ENCODE measurements at places on chromosomes 5 and 9.
A peak's percentile ranks its signal among the peaks of the same experiment; 100 is the strongest.

GRCh38 chr9:105299190-105299854, 54.9 kb downstream of the SLC44A1 start:
- DNase-seq = no peak

GRCh38 chr9:99235926-99236634, 14.0 kb downstream of the SEC61B start:
- DNase-seq = no peak

- no peak for DNase-seq
Observed at GRCh38 chr9:136484153-136485048, 1.6 kb upstream of the SEC16A start.

DNA sequence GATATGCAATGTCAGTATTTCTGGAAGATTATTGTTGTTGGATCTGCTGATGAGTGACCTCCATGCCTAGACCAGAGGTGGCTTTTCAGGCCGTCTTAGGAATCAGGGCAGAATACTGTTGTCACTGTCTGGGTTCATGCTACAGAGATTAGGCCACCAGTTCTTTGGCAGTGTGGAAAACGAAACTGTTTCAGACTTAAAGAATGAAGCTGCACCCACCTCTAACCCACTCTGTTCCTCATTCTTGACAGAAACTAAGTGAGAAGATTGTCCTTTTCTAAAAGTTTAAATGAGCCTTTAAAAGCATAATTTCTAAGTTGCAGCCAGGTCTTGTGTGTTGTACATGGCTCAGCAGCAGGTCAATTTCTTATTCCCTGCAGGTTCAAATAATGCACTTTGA, 444.3 kb downstream of the ENC1 start:
- DNase-seq = no peak

GRCh38 chr5:112907166-112907631, 14.8 kb downstream of the REEP5 start:
- DNase-seq = no peak

DNA sequence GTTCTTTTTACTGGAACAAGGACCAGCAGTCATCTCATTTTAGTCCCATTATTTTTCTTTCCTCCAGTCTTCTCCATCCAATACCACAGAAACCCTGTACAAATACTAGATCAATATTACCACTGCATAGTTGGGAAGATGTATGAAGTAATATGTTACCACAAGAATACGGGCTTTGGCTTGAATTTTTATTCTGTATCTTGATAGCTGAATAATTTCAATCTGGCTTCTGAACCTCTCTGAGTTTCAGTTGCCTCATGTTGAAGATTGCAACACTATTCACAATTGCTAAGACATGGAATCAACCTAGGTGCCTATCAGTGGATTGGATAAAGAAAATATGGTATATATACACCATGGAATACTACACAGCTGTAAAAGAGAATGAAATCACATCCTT, 82.9 kb downstream of the SGCD start:
- DNase-seq = no peak

GRCh38 chr5:137727623-137728022, 8.3 kb downstream of the KLHL3 start:
- DNase-seq = no peak

- DNase-seq = no peak
Observed at GRCh38 chr5:155943516-155944407, 383.2 kb upstream of the SGCD start.

DNA sequence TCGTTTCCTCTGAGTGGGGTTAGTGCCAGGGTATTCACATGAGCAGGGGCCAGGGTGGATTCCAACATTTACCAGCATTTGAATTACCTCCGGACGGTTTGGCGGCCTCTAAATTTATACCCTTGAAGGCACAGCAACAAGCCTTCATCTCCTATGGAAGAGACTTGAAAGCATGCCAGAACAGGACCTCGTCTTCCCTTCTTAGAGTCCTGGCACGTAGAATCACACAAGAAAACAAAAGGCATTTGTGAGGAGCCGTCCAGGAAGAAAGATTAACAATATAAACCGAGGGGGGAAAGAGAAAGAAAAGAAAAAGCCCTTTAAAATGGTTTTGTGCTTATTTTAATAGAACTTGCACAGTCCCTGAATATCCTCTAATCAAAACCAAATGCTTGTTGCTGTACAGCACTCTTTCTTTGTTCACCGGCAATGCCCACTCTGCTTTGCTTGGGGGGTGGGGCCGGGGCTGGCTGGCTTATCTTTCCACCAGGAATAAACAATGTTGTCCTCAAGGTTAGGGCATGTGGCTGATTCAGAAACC, 575.8 kb upstream of the ZNF462 start:
- no peak for DNase-seq

- no peak for DNase-seq
Observed at GRCh38 chr5:14263113-14263512, 120.0 kb downstream of the TRIO start.

- no peak for DNase-seq
Observed at GRCh38 chr9:134670042-134670525, 28.5 kb downstream of the COL5A1 start.

DNA sequence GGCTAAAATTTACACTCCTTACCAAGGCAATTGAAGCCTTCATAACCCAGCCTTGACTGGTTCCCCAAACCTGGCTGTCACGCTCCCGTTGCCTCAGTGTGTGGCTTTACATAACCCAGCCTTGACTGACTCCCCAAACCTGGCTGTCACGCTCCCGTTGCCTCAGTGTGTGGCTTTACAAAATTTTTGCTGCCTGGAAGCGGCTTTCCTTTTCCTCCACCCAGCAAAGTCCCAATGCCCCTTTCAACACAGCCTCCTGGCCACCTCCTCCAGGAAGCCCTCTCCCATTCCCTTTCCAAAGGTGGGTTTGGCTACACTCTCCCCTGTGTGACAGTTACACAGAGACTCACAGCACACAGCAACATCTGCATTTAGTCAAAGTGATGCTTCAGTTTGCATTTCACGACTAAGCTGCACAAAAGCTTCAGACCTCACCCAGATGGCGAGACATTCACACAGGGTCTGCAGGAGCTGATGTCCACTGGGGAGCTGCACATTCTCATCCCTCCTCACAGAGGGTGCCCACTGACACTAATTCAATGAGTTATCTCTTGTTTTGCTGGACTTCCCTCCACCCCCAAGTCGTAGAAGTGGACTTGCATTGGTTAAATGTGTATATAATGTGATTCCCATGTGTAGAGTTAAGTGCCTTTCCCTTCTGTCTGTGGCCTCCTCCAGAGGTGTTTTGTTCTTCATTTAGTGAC, 156.6 kb upstream of the PHYKPL start:
- no peak for DNase-seq

GRCh38 chr5:16066320-16066719, 113.3 kb downstream of the MARCHF11 start:
- DNase-seq = no peak

DNA sequence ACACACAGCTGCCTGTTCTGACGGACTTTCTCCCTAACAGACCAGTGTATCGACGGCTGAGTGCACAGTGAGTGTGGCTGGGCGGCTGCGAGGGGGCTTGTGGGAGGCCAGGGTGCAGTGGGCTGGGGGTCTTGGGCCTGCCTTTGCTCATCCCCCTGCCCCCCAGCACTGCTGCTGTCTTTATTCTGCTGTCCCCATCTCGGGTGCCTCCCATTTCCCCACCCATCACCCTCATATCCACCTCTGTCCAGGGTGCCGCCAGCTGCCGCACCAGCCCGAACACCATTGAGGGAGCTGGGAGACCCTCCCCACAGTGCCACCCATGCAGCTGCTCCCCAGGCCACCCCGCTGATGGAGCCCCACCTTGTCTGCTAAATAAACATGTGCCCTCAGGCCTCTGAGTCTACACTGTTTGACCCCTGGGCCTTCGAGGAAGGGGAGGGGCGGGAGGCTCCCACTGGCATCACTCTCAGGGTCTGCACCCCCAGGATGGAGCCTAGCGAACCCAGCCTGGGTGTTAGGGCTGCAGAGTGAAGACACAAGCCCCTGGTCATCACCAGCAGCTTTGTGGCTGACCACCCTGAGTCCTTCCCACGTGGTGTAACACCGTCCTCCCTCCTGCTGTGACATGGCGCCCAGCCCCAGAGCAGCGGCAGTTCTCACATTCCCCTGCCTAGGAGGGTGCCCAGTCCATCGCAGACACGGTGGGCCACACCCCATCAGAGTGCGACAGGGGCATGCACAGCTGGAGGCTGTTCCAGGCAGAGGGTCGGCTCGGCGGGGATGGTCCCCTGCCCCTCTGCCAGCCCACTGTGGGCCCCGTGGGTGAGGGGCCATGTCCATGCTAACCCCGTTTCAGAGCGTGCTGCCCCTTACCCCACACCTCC, 4.0 kb downstream of the LCN2 start:
- DNase-seq = no peak

DNA sequence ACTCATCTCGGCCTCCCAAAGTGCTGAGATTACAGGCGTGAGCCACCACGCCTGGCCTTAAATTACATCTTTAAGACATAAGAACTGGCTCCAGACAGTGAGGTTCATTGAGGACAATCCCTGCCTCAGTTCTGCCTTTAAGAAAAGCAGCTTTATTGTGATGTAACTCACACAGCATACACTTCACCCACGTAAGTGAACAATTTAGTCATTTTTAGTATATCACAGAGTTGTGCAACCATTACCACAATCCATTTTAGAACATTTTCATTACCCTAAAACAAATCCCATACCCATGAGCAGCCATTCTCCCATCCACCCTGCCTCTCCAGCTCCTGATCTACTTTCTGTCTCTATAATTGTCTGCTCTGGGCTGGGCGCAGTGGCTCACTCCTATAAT, 24.0 kb upstream of the LTC4S start:
- no peak for DNase-seq

DNA sequence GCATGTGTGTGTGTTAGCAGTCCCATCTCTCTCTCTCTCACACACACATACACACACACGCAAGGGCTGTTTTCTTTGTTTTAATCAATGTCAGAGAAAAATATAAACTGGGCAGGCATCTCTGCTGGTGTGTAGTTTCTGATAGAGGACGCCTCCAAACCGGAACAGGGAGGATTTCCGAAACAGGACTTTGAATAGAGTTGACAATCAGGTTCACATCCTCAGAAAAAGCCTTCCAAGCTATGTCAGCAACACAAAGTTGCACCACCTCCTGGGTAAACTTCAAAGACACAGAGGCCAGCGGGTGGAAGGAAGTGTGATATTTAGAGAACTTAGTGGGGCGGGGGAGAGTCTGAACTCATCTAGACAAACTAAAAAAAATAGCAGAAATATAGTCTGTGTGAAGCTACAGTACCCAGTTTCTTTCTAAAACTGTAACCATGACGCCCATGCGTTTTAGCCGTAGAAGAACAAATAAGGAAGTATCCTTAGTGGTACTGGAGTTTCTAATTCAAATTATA, 1.2 kb downstream of the ST8SIA4 start:
- peak; percentile 49 for DNase-seq
